ENCODE measurements at places on chromosomes 7 and 10.
A peak's percentile ranks its signal among the peaks of the same experiment; 100 is the strongest.

GRCh38 chr10:29923416-29923965 is 135.9 kb downstream of the JCAD start:
- DNase-seq, result no peak

GRCh38 chr10:110032801-110033700 is 25.3 kb downstream of the ADD3 start:
- no peak for DNase-seq

DNA sequence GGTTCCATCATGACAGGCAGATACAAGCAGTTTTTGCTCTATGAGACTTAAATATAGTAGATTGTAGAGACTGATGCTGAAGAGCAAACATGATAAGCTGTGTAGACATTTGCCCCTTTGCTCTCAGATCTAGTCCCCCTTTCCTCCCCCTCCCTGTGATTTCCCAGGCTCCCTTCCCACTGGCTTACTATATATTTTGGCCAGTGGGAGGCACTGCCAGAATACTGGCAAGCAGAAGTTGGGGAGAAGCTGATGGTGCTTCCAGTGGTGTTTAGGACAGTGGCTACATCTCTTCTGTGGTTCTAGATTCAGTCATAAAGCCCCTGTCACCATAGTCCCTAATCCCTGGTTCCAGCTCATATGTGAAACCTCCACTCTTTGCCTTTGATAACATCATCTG is 156.1 kb upstream of the STEAP4 start:
- DNase-seq, result no peak

- no peak for DNase-seq
Observed at GRCh38 chr10:68196701-68197100, 35.2 kb downstream of the ATOH7 start.

GRCh38 chr10:102602272-102603045 is 41.8 kb upstream of the TRIM8 start:
- peak; percentile 52 for DNase-seq

- peak; percentile 78 for DNase-seq
Observed at GRCh38 chr10:784403-785088, 95.1 kb upstream of the DIP2C start.

DNA sequence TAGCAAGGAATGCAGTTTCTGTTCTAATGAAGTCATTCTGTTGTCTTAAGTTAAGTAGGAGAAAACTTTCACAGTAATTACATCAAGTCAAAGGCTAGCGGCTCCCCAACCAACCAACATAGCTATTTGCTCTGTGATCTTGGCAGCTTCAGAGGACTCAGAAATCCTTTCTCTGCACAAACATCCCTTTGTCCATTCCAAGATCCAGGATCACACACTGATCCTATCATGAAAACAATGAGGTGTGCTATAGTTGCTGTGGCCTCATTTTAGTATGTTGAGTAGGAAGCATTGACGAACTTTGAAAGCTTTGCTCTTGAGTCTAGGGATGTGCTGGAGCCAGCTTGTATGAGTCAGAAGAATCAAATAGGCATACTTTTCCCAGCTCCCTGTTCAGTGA is 218.2 kb upstream of the PRSS58 start:
- DNase-seq, result no peak

DNA sequence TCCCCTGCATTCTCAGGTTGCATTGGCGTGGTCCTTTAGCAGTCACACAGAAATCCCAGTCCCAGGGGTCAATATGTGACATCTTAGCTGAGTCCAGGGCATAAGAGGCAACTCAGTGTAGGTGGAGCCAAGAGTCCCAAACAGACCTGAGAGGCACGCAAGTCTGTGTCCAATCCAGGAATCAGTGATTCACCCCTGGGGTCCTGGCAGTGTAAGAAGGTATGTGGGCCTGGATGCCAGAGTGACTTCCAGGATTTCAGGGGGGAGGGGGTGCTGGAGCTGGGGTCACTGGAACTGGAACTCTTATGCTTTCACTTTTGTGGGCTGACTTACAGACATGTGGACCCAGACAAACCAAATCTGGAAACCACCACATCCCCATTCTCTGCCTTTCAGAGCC is 26.8 kb downstream of the FRMPD2 start:
- peak; percentile 21 for DNase-seq

- no peak for DNase-seq
Observed at GRCh38 chr7:25759748-25760147, 392.2 kb upstream of the NFE2L3 start.

GRCh38 chr10:72090326-72090725 is 2.0 kb upstream of the SPOCK2 start:
- DNase-seq, result no peak

DNA sequence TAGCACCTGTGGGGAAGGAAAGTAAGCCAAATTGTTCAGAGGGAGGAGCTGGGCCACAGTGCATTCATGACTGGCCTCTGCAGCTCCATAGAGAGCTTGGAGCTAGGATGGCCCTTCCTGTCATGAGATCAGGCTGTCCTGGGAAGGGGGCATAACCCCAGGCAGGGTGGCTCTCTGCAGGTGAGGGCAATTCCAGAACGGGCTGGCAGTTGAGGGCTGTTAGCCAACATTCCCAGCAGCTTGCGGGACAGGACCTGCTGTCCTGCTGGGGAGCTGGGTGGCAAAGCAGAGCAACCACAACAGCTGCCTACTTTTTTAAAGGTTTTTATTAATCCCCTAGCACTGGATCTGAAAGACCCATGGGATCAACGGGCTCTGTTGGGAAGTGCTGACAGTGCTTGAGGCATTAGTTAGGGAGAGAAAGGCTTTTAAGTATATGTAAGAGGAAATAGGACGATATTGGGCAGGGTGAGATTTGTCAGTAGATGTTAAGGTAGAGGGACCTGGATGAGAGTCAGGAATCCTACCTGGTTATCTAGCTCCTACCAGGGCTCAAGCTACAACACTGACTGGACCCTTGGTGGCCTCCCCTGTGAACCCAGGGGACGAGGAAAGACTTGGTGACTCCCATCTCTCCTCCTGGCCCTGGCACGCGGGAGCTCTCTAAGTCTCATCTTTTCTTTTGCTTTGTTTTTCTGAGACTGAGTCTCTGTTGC is 77.8 kb downstream of the NAMPT start:
- no peak for DNase-seq

DNA sequence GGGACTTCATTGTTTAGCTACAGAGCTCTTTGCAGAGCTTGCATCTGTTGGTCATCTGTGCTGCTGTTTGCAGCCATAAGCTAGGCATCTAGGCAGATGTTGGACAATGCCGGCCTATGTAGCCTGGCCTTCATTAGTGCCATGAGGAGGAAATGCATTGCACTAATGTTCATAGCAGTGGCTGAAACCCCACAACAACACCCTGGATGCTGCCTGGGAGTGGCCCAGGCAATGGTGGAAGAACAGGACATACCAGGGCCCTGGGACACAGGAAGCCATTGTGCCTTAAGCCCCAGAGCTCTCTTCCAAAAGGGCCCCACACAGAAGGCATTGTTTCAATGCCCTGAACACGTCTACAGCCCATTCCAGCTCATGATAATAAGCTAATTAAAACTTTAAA is 131.5 kb upstream of the LYZL1 start:
- no peak for DNase-seq

DNA sequence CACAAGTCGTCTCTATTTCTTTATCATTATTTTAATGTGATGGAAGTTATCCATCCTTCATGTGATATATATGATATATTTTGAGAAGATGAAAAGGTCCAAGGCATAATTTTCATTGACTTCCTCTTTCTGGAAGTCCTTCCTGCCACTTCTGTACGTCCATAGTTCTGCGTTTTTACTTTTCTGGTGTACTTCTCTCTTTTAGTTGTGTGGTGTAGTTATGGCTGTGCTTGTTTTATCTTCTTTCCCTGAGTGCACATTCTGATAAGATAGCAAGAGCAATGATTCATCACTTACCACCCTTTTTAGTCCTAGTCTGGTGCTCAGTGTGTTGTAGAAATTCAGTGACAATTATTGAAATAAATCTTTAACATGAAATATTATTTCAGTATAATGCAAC is 231.3 kb upstream of the FERD3L start:
- DNase-seq, result no peak

GRCh38 chr10:35375091-35375765 is 38.9 kb downstream of the CCNY start:
- no peak for DNase-seq

DNA sequence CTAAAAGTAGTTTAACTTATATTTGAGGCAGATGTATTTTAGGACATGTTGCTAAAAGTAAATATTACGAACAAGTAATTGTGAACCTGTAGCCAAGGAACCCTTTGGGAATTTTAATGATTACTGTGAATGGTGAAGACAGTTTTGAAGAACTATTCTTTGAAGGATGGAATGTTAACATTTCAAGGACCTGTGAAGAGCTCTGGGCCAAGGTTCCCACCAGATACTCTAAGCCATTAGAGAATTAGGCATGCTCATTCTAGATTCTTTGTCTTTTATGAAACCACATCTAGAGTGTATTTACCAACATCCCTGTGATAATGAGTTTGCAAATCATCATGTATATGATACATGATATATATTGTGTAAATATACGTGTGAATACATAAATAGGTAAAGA is 99.8 kb downstream of the SEPTIN7 start:
- DNase-seq, result no peak

DNA sequence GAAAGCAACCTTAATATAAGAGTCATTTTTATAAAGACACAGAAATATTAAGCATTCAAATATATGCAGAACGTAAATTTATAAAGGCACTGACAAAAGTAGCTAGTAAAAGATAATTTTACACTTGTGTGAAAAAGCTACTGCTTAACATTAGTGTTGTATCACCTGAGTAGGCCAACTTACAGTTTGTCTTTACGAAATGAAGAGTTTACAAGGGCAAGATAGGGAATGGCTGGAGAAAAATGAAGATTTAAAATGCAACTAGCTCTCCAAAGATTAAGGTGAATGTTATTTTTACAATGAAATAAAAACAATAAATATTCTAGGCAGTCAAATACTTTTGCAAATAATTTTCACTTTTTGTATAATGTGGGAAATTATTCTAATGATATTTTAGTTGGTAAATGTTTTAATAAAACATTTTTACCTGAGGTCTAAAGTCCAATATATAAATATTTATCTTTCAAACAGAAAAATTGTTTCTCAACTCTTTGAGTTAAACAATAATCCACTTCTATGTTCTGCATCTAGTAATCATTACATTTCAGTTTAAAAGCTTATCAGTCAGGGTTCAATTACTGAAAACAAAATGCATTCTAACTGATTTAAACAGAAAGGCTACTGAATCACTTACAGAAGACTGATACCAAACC is 382.6 kb downstream of the IPMK start:
- no peak for DNase-seq

DNA sequence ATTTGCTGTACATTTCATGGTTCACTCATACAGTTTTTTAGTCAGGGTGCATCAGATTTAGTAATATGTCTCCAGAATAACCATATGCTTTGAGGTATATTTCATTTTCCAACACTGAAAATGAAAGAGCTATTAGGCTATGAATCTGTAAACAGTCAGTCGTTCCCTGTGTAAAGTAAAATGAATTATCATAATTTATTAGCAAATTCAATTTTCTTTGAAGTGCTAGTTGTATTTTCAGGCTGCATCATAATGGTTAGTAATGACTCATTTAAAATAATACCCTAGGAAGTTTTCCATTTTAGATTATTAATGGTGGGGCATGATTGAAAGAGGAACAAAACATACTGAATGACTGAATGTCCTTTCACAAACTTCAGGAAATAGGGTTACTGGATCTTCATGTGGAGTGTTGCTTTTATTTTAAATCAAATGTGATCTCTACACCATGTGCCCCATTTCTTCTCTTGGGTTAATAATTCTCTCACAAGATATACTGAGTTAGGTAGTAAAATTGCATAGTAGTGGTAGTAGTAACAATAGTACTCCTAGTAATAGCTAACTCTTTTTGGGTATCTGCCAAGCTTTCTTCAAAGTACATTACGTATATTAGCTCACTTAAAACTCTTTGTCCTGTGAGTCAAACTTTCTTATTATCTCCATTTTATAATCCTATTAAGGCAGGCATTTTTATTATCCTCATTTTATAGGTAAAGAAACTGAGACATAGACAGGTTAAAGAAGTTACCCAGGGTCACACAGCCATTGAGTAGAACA is 476.5 kb downstream of the SUGCT start:
- no peak for DNase-seq

- DNase-seq, result no peak
Observed at GRCh38 chr7:1421946-1422345, 37.3 kb downstream of the MICALL2 start.

DNA sequence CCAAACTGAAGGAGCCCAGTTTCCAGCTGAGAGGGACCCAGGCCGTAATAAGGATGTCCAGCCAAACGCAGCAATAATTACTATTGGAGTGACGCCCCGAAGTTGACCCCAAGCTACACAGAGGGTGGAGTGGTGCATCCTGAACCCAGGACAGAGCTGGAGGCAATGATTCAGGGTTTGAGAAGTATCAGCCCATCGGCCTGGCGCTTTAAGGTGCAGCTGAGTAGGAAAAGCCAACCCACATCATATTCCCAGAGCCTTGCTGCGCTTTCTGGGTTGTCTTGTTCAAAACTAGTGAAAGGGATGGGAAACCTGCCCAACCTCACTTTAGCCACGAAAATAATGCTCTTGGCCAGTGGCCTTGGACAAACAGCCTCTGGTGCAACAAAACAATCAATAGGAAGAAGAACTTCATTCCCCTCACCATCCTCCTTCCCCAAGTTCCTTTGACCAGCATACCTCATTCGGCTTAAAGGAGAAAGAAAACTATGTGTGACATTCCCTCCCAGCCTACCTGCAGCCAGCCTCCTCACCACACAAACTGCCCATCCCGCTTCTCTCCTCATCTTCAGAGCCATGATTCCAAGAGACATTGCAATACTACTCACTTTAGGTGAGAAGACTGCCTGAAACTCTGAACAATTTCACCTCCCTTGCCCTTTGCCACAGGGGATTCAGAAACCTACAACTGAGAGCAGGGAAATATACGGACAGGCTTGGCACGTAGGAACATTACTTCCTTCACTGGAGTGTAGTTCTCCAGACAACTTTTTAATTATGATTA is 217.2 kb upstream of the MKLN1 start:
- no peak for DNase-seq

Measured in fibroblast of upper back skin (primary cell).